IgD-negative memory B cell (primary cell): ENCODE measurements at places on chromosomes 3 and 15. TPM values are rescaled to one million over a fixed set of nuclear protein-coding genes. Genes with fewer than 3 reads are reported as not detected.

Gene CD200
- polyA plus RNA-seq, result 40.9 TPM

Gene TEX55
- polyA plus RNA-seq, result not detected

Gene ZIC1
- polyA plus RNA-seq, result not detected

Gene TERC
- 0.78 TPM for polyA plus RNA-seq

Gene KPNA1
- polyA plus RNA-seq, result 44.8 TPM

Gene PLA2G4B
- polyA plus RNA-seq, result 1.3 TPM

Gene FETUB
- not detected for polyA plus RNA-seq

Gene SCN11A
- not detected for polyA plus RNA-seq

Gene LEKR1
- polyA plus RNA-seq, result 0.93 TPM
